ENCODE measurements at places on chromosomes 4 and X. TPM values are rescaled to one million over a fixed set of nuclear protein-coding genes. Genes with fewer than 3 reads are reported as not detected.

GRCh38 chr4:181017038-181017437 lies 1226.2 kb upstream of the TENM3 start:
- no peaks in the 10 kb centered on the region for H3K27me3 ChIP-seq
- no peak overlapping the region for H3K4me3 ChIP-seq
- DNase-seq, result no peak

Gene TNIP3
- 13.7 TPM for total RNA-seq

Gene CTBP1
- total RNA-seq, result 139 TPM

DNA sequence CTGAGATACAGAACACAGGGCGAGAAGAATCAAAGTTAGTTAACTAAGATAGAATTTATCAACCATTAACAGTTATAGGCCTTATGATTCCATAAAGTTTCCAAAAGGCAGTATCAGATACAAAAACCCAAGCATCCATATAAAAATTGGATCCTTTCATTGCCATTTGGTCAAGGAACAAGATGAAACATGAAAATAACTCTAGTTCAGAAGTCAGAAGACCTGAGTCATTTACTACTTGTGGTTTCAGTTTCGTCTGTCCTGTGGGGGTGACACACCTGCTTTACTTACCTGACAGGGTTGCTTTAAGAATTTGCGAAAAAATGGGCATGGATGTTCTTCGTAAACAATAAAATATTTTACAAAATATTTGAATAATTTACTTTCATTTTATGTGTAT lies 130.8 kb downstream of the ANAPC10 start:
- H3K4me3 ChIP-seq, result no peak overlapping the region
- no peak overlapping the region for H3K27ac ChIP-seq
- H3K4me1 ChIP-seq, result no peaks in the 10 kb centered on the region

- H3K27ac ChIP-seq, result no peak overlapping the region
- H3K27me3 ChIP-seq, result no peaks in the 10 kb centered on the region
- no peak overlapping the region for H3K4me3 ChIP-seq
- H3K36me3 ChIP-seq, result no peaks in the 10 kb centered on the region
- H3K4me1 ChIP-seq, result no peaks in the 10 kb centered on the region
These were observed 22.5 kb upstream of the RPA4 start for GRCh38 chrX:96861218-96861617.

Gene TDO2
- total RNA-seq, result not detected

Gene GYPE
- 2.9 TPM for total RNA-seq

Data from CD8-positive, alpha-beta memory T cell (primary cell).